K562 (cell line): ENCODE measurements at places on chromosomes 13 and 19. TPM values are rescaled to one million over a fixed set of nuclear protein-coding genes. Genes with fewer than 3 reads are reported as not detected.

GRCh38 chr13:101536079-101536478, 83.6 kb downstream of the ITGBL1 start:
- no peak for DNase-seq

Gene SBNO2
- 46.2 and 49.0 TPM in 2 replicates for total RNA-seq

Gene DBP
- 2.6 and 5.5 TPM in 2 replicates for total RNA-seq

GRCh38 chr13:74200081-74200480, 65.9 kb upstream of the KLF12 start:
- DNase-seq, result no peak

Gene CALR3
- not detected in 2 replicates for total RNA-seq

DNA sequence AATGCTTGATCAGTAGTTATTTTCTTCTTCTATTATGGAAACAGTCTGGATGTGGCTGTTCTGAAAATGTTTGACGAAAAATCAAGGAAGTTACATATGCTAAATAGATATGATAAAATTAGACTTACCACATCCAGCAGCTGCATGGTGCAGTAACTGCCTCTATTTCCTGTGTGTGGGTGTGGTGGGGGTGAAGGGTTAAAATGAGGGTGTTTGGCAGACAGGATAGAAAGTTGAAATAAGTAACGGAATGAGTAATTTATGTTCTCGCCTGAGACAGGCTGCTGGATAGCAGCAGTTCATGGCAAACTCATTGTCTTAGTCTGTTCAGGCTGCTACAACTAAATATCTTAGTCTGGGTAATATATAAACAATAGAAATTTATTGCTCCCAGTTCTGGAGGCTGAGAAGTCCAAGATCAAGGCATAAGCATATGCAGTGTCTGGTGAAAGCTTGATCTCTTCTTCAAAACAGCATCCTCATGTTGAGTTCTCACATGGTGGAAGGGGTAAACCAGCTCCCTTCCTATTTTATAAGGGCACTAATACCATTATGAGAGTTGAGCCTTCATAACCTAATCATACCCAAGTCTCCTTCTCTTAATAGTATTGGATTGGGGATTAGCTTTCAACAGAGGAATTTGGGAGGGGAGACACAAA, 1248.9 kb downstream of the SLITRK5 start:
- no peak for DNase-seq

DNA sequence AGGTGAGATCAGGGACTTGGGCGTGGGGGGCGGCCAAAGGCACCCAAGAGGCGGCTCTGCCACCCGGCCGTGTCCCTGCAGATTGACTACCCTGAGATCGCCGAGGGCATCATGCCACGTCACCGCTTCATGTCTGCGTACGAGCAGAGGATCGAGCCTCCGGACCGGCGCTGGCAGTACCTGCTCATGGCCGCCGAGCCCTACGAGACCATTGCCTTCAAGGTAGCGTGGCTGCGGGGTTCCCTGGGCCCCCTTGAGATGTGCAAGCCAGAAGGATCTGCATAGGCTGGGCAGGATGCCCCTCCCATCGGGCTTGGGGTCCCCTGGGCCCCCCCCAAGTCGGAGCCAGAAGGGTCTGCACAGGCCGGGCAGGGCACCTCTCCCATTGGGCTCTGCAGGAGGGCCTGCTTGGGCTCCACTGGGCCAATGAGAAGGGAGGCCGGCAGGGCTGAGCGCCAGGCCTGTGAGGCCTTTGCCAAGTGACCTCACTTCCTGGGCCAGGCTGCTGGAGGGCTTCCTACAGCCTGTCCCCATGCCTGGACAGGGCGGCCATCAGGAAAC, 2.2 kb upstream of the AMH start:
- no peak for DNase-seq

- DNase-seq, result no peak
Observed at GRCh38 chr19:18507021-18507726, 14.7 kb downstream of the ELL start.

DNA sequence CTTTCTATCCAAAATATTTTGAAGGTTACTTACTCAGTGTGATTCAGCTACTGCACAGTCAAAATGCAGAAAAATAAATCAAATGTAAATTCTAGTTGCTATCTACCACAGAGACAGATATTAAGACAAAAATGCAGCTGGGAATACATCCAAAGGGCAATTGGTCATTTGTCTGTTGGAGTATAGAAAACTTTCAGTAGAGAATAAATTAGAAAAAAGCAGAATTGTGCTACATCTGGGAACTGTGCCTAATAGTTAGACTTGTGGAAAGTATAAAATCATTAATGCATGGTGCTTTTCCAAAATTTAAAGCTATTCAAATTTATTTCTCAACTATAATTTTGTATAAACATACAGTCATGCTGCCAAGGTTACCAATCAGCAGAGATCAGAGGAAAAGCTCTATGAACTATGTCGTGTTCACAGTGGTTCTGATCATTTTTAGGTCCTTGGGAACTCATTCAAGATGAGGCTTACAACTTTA, 1635.8 kb downstream of the PCDH9 start:
- no peak for DNase-seq

GRCh38 chr13:113982296-113982661, 8.4 kb upstream of the C13orf46 start:
- DNase-seq, result no peak

- no peak for DNase-seq
Observed at GRCh38 chr13:47216176-47216822, 319.4 kb upstream of the HTR2A start.

Gene SIGLEC7
- total RNA-seq, result not detected in 2 replicates

DNA sequence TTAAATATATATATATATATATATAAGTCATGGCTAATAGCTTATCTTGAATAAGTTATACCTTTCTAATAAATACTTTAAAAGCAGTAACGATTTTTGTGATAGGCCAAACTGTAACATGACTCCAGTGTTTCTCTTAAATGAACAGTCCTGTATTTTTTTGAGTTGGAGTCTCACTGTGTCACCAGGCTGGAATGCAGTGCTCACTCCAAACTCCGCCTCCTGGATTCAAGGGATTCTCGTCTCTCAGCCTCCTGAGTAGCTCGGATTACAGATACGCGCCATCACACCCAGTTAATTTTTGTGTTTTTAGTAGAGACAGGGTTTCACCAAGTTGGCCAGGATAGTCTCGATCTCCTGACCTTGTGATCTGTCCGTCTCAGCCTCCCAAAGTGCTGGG, 814.2 kb upstream of the SLITRK5 start:
- no peak for DNase-seq
